Activated naive CD4-positive, alpha-beta T cell treated with anti-CD3 and anti-CD28 coated beads, Interleukin-2, amount 50 U/mL, for 72 hours (primary cell): ENCODE measurements at places on chromosomes 5 and 9. TPM values are rescaled to one million over a fixed set of nuclear protein-coding genes. Genes with fewer than 3 reads are reported as not detected.

- no peak for DNase-seq
Measured at GRCh38 chr9:89744730-89745129, 139.9 kb downstream of the GADD45G start.

DNA sequence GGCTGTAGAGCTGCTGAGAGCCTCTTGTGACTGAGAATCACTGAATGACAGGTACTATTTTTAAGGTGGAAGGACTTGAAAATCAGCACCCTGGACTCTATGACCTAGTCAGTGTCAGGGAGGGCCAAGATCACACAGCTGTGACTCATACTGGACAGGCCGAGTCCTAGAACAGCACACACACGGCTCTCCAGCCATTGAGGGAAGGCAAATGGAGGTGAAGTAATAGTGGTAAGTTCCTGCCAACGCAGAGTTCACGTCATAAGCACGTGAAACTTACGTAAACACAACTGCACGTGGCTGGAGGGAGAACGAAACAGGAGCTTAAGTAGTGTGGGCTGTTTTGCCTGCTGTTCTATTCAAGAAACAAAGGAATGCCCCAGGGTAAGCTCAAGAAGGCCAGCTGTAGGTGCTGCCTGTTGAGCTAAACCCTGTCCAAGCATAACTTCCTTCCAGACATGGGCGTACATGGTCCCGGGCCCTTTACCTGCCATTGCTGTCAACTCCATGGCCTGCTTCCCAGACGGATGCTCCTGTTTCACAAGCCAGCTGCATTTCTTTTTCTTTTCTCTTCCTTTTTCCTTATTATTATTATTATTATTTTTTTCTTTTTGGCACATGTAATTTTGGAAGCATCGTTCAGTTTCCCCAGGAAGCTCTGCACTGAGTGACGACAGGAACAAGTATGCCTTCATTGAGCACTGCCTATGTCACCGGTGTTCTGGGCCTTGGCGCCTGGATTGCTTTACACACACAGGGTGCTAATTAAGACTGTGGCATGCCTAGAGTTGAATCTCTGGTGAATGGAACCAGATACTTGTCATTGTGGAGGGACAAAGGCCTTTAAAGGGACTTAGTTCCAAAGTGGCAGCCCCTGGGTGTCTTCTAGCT, 10.2 kb upstream of the LCP2 start:
- DNase-seq: no peak

DNA sequence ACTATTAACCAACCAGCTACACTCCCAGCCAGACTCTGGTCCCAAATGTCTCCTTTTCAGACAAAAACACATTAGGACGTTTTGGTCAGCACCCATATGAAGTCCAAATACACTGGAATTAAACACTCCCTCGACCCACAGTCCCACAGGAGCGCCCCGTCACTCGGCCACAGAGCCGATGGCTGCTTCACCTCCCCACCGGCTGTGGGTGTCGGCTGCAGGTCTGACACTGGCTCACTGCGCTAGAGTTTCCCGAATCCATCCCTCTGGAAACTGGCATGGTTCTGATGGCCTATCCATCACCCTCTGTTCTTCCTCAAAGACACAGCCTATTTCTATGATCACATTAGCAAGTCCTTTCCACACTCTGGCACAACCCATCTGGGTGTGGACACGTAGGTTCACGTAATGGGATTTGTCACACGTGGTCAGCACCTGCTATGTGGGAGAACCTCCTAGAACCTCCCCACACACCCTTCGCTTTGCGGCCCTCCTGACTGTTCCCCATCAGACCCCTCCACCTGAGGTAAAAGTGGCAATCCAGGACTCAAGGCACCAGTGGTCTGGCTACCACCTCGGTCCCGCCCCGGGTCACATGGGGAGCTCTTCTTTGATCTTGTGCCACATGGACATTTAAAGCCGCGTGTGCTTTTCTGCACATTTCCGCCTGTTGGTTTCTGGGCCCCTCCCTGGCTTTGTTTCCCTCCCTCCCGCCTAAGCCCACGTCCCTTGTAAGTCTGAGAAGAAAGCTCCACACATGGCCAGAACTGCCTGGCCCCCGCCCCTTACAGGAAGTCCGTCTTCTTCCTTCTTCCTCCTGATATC, 131.1 kb upstream of the PHYKPL start:
- no peak for DNase-seq

DNA sequence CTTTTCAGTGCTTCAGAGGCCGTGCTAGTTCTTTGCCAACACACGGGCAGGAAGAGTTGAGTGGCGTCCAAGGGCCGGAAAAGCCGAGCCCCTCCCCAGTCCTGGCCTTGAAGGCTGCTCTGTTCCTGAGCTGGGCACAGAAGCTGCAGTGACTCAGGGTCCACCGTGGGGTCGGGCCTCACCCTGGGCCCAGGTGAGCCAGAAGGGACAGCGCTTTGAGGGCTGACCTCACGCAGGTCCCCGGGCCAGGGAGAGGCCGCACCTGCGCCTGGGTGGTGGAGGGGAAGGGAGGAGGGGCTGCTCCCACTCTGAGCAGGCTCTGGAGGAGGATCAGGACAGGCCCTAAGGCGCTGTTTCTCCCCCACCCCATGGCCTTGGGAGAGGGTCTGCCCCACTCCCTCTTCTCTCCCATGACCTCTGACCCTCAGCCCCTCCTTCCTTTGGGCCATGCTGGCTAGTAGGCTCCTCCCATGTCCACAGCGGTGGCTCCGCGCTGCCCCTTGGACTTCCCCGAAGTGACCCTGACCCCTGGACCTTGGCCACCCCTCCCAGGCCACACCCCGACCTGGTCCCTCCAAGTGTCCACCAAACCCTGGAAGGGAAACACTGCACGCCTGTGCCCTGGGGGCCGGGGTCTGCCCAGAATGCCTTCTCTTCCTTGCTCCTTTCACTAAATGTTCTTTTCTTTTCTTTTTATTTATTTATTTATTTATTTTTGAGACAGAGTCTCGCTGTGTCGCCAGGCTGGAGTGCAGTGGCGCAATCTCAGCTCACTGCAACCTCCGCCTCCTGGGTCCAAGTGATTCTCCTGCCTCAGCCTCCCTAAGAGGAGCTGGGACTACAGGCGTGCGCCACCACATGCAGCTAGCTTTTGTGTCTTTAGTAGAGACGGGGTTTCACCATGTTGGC, 19.7 kb upstream of the SLC6A19 start:
- DNase-seq: no peak

Gene GPR21
- total RNA-seq: 1.7 TPM
